ENCODE measurements at places on chromosomes 2 and 18. TPM values are rescaled to one million over a fixed set of nuclear protein-coding genes. Genes with fewer than 3 reads are reported as not detected.
A peak's percentile ranks its signal among the peaks of the same experiment; 100 is the strongest.

DNA sequence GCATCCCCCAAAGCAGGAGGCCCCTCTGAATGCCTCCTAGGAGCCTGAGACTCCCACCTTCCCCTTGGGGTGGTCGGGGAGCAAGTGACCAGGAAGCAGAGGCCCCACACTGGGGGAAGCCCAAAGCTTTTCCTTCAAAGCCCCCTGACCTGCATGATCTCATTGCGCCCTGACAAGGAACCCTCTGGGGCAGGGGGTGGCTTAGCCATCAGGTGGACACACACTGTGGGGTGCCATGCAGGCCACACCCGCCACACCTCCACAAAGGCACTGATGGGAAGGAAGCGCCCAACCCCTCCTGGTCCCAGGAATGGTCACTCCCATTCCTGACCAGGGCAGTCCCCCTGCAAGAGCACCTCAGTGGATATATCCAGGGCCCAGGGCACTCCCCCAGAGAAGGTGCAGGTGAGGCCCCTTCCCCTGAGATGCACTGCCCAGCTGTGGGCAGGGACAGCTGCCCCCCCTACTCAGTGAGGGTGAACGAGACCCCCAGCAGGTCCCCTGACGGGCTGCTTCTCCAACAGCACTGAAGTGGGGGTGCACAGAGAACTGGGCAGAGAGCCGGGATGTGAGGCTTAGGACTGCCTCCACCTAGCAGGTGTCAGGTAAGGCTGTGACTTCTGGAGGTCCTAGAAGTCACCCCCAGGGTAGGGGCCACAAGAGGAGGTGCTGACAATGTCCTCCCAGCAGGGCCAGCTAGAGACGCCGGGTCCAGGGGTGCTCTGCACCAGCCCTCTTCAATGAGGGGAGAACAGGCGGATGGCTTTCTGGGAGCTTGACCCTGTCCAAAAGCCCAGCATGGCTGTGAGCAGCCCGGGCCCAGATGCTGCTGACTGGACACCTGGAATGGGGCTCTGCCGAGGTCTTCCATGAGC lies 31.5 kb downstream of the HS6ST1 start:
- H3K27ac ChIP-seq = no peak overlapping the region
- no peaks in the 10 kb centered on the region for H3K36me3 ChIP-seq
- peaks cover 2% of the 10 kb centered on the region for H3K4me1 ChIP-seq

GRCh38 chr2:6068429-6068828 lies 376.2 kb downstream of the SOX11 start:
- H3K4me3 ChIP-seq = no peak overlapping the region
- DNase-seq = no peak
- no peak overlapping the region for H3K27ac ChIP-seq
- H3K27me3 ChIP-seq = no peaks in the 10 kb centered on the region

- peak; percentile 80 for DNase-seq
- H3K27ac ChIP-seq = no peak overlapping the region
- no peaks in the 10 kb centered on the region for H3K36me3 ChIP-seq
- H3K27me3 ChIP-seq = peaks cover 34% of the 10 kb centered on the region
Observed at GRCh38 chr2:73290049-73290839, 3.1 kb downstream of the EGR4 start.

GRCh38 chr2:100053087-100053885 lies 89.1 kb downstream of the AFF3 start:
- no peaks in the 10 kb centered on the region for H3K36me3 ChIP-seq
- no peak overlapping the region for H3K4me3 ChIP-seq
- H3K27me3 ChIP-seq = no peaks in the 10 kb centered on the region
- no peak for DNase-seq
- no peak overlapping the region for H3K27ac ChIP-seq

The ITPRIPL1 gene
- 28.2 TPM for total RNA-seq
